ENCODE measurements at places on chromosomes 12 and 14.

DNA sequence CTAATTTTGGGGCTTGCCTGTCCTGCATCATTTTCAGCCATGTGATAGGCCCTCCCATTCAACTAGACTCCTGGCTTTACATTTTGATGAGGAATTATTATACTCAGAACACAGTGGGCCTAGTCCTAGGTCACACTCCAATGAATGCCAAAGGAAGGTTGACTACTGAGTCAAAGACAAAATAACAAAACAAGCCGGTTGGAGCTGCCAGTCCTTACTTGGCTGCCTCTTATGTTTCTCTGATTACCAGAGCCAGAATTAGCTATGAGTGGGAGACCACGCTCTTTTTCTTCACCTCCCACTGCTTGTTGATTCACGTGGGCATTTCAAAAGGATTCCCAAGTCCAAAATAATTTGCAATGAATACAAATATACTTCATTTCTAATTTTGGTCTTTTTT, 78.1 kb upstream of the USP44 start:
- DNase-seq, result no peak

DNA sequence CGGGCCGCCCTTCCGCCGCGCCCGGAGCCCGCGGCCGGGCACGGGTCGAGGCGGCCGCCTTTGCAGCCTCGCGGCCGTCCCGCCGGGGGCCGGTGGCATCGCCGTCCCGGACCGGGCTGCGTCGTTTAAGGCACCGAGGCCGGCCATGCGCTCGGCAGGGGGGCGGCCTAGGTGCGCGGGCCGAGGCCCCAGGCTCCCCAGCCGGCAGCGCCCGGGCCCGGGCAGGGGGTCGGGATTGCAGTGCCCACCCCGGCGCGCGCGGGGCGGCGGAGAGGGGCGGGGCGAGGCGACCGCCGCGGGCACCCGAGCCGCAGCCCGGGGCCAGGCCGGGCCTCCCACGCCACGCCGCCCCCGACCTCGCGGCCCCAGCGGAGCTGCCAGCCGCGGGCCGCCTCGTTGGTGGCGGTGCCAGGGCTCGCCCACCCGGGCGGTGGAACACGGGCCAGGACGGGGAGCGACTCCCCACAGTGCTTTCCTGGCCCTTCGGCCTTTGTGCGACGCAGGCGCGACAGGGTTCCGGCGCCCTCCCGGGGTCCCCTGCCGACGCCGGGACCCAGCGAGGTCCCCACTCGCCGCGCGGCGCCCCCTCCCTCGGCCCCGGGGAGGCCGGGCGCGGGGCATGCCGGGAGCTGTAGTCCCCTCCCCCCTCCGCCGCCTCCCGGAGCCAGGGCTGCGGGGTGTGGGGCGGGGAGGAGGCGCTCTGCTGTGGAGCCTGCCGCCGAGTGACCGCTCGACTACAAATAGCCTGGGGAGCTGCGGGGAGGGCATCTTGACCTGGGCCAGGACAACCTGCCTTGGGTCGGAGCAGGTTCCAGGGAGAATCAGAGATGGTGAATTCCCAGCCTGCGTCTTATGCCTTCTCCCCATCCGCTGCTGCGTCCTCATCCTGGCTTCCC, 769 bp downstream of the FKBP4 start:
- DNase-seq, result peak; percentile 63

DNA sequence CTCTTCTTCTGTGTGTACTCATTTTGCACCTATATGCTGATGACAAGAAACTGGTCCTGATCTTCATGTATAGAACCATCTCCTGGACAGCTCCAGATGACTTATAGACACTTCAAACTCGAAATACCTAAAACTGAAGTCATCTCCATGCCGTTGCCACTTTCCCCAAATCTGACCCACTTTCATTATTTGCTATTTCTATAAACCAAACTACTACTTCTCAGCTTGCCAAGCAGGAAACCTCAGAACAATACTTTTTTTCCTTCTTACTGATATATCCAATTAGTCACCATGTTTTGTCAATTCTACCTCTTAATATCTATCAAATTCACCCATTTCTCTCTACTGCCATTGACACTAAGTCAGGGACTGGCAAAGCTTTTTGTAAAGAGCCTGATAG, 14.8 kb downstream of the SGPP1 start:
- DNase-seq, result no peak

GRCh38 chr12:62306569-62307530, 46.6 kb downstream of the USP15 start:
- no peak for DNase-seq

GRCh38 chr12:26651566-26652188, 181.3 kb downstream of the ITPR2 start:
- DNase-seq, result peak; percentile 3

DNA sequence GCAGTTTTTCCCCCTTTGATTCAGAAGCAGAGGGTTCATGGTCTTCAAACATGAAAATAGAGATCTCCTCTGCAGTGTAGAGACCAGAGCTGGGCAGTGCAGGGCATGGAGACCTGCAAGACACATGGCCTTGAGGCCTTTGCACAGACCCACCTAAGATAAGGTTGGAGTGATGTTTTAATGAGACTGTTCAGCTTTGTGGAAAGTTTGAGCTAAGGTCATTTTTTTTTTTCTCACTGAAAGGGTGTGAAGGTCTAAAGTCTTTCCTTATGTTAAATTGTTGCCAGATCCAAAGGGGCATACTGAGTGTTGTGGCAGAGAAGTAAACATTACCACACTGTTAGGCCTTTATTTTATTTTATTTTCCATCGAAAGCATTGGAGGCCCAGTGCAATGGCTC, 185.1 kb downstream of the MSRB3 start:
- DNase-seq, result no peak

- DNase-seq, result no peak
Observed at GRCh38 chr12:82651489-82651888, 35.2 kb upstream of the TMTC2 start.

DNA sequence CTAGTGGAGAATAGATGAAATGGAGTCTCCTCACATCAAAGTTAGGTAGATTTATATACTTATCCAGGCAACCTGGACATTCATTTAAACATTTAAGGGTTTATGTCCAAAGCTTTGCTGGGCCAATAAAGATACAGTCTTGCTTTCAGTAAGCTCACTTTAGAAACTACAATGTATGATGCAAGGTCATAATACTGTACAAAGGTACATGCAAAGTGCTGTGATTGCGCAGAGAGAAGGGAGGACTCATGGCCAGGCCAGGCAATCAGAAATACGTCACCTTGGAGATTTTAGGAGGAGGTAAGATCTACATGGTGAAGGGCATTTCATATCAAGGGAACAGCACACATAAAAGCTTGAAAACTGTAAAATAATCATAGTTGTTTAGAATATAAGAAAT, 113.6 kb downstream of the FGD4 start:
- DNase-seq, result no peak

DNA sequence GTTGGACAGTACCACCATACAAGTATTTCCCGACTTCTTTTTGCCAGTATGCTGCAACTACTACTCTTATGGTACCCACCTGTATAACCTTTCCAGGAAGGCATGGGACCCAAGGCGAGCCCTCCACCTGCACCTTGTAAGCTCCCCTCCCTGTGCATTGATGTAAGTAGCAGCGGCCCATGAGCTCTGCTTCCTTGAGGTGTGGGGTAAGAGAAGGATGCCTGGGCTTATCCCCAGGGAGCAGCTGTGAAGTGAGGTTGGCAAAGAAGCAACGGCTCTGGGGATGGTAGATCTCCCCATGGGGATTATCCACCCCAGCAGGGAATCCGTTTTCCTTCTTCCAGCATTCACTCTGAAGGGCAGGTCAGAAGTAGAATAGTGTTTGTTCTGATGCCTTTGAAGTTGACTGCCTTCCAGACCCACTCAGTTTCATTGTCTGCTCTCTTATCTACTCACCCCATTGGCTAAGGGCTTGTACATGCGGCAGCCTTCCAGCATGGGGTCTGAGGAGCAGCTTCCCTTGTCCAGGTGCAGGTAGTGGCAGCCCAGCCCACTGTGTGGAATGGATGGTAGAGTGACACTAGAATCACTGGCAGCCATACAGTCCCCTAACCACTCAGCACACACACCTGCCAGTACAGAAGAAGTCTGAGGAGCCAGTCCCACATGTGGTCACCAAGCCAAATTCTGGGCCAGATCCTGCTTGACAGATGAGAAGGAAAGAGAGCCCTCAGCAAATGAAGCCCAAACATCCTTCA, 3.4 kb downstream of the CIROP start:
- no peak for DNase-seq

DNA sequence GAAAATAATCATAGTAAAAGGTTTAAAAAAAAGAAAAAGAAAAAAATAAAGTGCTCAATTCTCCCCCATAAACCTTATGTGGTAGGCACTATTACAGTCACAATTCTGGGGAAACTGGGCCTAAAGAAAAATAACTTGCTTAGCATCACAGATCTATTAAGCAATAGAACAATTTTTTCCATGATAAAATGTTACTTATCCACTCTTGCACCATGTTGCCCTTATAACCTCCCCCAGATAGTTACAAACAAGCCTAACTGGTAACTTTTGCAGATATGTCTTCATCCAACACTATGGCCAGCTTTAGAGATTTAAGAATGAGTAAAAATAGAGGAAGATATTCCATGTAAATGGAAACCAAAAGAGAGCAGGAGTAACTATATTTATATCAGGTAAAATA, 164.8 kb downstream of the DUSP6 start:
- no peak for DNase-seq

DNA sequence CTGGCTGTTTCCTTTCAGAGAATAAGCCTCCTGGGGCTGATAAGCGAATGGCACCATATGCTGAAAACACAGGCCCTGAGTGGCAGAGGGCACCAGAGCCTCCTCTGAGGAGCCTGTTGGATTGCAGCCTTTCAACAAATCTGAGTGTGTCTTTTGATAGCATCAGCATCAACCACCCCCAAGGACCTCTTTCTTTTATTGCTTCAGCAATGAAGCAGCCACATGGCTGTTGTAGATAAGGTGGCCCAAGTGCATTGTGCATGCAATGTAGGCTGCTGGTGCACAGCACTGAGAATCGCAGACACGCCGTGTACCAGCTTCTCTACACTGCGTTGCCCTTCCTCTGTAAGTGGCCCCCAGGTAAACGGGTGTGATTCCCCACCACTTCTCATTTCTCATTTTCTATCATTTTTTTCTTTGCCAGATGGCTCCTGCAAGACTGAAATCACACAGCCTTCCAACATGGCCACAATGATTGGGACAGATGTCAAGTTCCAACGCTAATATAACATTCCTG, 191.7 kb downstream of the DAD1 start:
- no peak for DNase-seq

DNA sequence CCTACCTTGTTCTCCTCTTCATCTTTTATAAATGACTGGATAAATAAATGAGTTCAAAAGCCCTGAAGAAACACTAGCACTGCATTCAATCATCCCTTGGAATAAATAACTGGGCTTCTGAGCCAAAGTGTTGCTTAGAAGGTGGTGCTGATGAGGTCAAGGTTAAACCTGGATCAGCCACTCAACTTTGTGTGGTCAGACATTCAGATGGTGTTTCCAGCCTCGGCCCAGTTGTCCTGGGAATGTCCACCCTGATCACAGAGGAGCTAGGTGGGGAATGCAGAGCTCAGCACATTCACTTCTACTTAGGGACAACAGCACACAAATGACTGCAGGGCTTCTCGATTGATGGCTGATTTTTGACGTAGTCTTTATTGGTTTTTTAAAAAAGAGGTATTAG, 88.7 kb downstream of the SLC8A3 start:
- DNase-seq, result no peak

DNA sequence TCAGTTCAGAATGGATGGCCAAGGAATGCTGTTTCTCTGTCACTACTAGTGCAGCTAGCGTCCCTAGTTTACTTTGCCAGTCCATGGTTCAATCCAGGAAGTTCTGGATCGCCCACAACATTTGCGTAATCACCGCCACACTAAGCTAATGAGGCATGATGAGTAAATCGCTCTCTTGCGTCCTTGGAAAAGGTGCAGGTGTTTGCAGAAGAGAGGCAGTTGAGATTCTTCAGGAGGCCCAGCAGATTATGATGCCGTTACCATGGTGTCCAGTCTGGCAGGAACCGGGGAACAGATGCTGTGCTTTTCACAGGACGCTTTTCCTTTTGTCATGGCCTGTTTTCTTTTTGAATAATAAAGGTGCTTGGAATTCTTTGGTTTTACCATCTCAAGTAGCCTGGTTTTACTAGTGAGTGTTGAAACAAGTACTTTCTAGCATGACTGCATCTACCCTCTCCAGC, 9.0 kb downstream of the TPH2 start:
- no peak for DNase-seq

GRCh38 chr12:47770086-47770726, 2.8 kb upstream of the SLC48A1 start:
- no peak for DNase-seq

DNA sequence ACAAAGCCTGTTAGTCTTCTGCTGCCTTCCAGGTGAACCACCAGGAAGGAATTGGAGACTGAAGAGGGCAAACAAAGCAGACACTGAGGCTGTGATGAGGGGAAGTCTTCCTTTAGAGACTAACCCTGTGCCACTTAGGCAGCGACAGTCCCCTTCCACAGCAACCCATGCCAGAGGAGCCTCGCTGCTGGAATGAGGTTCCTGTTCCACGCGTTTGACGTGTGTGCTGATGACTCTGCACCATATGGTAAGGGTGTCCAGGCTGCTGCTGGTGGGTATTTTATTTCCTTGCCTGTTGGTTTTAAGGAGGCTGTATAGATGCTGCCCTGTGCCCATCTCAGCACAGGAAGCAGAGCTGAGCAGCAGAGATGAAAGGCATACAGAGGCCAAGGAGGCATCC, 361.9 kb upstream of the FKBP4 start:
- no peak for DNase-seq

DNA sequence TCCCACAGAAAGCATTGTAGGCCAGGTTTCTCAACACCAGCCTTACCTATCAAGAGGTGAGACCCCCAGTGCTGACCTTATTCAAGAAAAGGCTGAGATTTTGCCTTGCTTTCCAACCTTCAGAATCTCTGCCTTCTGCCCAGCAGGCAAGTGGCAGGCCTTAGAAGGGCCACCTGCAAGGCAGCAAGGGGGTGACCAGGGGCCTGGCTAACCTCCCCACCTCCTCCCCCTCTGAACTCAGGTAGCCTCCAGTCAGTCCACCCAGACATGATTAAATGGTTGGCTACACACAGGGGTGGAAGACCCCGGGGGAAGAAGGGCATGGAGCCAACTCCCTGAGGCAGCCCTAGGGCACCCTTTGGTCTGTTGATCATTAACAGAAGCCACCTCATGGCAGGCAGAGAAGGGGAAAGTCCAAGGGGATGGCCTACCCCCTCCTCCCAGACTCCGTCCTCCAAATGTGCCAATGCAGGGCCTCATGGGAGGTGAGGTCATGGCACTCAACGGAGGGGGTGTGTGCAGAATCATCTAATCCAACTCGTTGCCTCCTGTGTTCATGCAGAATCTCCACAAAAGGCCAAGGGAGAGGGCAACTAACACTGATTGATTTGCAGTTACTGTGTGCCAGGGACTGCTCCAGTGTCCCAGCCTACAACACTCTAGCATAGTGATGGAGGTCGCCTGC, 8.5 kb downstream of the ZFP36L1 start:
- DNase-seq, result no peak

DNA sequence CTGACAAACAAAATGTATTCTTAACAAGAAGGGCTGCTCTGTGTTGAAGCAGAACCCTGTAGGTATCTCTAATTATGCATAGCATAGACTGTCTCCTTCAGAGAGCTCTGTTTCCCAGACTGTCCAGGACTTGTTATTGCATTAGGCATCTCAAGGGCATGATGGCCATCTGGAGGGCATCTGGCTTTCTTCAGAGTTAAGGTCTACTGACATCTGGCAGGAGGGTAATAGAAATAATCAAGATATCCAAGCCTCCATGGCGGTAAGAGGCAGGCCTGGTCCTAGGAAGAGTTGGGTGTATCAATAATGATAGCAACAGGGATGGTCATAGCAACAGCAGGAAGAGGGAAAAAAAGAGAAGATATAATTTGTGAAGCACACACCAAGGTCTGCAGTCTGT, 161.2 kb downstream of the TTC8 start:
- no peak for DNase-seq
